Stimulated activated CD4-positive, alpha-beta T cell treated with anti-CD3 and anti-CD28 coated beads, Interleukin-4, amount 100 ng/mL, for 1 hour (primary cell): ENCODE measurements at places on chromosomes 6 and 20.

DNA sequence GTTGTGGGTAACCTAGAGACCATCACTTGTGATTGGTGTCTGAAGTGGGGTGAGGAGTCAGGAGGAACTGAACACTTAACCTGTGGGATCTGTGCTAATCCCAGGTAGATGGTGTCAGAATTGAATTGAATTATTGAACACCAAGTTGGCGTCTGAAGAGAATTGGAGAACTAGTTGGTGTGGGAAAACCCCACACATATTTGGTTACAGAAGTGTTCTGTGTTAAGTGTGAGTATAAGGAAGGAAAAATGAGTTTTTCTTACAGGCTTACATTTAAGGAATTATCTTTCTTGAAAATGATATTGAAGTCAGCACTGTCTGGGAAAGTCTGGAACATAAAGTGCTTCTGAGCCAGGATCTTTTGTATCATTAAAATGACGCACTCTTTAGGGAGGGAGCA is 182.9 kb upstream of the ECI2 start:
- no peak for DNase-seq

DNA sequence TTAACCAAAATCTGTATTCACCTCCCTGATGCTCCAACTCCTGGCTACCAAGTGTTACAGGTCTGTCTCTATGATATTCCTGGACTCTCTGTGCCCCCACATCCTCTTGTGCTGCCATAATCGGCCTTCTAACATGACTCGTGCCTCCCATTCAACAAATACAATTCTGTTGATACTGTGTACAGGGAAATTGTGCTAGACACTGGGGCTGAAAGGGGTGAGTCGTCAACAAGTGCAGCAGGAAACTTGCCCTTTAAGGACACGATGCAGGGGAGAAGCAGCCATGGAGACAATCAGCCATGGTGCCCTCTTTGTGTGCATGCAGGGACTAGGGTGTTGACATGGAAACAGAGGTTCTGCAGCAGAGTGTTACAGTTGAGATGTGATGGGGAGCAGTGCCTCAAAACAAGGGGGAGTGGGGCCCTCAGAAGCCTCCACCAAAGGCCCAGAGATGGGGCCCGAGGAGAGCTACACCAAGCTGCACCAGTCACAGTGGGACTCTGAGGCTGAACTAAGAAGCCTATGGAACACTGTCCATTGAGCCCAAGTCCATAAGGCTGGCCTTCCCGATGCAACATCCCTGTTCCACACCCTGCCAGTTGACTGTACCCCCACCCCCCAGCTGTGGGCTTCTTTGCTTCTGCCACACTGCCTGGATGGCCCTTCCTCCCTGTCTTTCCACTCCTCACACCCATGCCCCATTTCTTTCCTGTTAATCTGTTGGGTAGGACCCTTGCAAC is 3.1 kb downstream of the PCED1A start:
- no peak for DNase-seq

GRCh38 chr6:160048471-160048870 is 73.1 kb upstream of the SLC22A1 start:
- no peak for DNase-seq

GRCh38 chr20:35327074-35327976 is 35.1 kb upstream of the FAM83C start:
- DNase-seq: no peak

DNA sequence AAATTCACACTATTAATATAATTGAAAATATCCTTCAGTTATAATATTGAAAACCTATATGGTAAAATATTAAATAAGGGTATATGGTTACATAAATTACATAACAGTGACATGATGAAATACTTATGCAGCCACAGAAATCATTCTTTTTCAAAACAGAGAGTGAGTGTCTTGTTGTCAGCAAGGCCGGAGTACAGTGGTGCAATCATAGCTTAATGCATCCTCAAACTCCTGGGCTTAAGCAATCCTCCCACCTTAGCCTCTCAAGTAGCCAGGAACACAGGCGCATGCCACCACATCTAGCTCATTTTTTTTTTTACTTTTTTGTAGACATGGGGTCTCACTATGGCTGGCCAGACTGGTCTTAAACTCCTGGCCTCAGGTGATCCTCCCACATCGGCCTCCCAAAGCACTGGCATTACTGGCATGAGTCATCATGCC is 40.4 kb downstream of the FAM8A1 start:
- no peak for DNase-seq

GRCh38 chr20:21511850-21512633 is 1.8 kb downstream of the NKX2-2 start:
- DNase-seq: no peak

DNA sequence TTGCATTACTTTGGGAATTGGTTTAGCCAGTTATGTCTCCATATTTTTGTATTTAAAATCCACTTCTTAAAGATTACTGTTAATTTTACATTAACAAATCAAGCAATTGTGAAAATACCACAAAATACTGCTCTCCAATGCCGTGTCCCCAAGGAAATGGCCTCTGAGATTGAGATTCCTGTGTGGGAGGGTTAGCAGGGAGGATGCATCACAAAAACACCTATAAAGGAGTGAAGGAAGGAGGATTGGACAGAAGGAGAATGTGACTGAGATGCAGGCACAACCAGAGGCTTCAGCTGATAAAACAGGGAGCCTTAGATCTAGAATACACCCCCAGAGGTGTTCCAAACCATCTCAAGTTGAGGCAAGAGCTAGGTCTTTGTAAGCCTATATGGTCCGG is 34.2 kb upstream of the NKAIN2 start:
- no peak for DNase-seq

GRCh38 chr6:101509536-101509935 is 116.0 kb downstream of the GRIK2 start:
- no peak for DNase-seq

DNA sequence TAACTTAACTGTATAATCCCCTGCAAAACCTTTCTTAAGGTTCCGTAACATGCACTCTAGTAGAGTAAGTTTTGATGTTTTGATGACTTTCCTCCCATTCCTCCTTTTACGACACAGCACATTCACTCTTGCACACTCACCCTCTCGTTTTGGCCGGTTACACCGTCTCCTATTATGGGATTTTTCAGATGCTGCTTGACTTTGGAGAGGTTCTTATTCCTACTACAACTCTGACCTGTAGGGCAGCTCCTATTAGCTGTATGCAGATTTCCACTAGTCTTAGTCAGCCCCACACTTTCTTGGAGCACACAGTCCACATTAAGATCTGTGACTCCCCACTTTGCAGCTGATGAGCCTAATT is 223.7 kb upstream of the SYNCRIP start:
- DNase-seq: no peak

- DNase-seq: no peak
Observed at GRCh38 chr6:111861431-111861885, 11.8 kb downstream of the FYN start.

GRCh38 chr6:147177286-147177685 is 26.9 kb upstream of the STXBP5 start:
- no peak for DNase-seq

DNA sequence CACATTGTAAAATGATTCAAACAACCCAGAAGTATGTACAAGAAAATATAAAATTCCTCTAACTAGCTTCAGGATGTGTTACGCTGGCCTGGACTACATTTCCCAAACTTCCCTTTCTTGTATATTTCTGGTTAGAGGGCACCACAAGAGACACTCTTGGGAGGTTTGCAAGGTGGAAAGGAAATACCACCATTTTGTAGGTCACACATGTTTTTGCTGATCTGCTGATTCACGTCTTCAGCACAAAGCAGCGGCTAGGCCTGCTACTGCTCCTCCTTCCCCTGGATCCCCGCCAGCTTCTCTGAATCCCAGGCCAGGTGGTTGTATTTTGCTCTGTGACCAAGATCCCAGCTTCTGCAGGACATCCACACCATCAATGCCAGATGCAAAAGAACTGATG is 104.2 kb downstream of the AGPAT4 start:
- no peak for DNase-seq

- no peak for DNase-seq
Observed at GRCh38 chr6:10000551-10000950, 414.3 kb downstream of the TFAP2A start.

DNA sequence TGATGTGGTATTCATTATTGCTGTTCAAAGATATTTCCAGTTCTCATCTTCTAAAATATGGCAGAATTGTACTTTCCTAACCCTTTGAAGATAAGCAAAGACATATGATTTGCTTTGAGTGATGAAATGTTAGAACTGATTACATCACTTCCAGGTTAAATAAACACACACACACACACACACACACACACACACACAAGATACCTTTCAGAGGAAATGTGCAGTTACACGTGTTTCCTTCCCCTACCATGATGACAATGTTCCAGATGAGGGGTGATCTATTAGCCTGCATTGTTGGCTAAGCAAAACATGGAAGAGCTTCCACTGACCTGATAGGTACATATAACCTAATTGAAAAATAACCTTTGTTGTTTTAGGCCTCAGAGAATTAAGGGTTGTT is 11.7 kb upstream of the FRK start:
- DNase-seq: no peak

- DNase-seq: no peak
Observed at GRCh38 chr6:73391675-73392074, 3.0 kb upstream of the DDX43 start.
